ENCODE measurements at places on chromosomes 4 and X.

- no peak for DNase-seq
Measured at GRCh38 chr4:67580577-67580976, 22.1 kb downstream of the STAP1 start.

GRCh38 chr4:126603210-126603609 is 1029.5 kb upstream of the INTU start:
- no peak for DNase-seq

DNA sequence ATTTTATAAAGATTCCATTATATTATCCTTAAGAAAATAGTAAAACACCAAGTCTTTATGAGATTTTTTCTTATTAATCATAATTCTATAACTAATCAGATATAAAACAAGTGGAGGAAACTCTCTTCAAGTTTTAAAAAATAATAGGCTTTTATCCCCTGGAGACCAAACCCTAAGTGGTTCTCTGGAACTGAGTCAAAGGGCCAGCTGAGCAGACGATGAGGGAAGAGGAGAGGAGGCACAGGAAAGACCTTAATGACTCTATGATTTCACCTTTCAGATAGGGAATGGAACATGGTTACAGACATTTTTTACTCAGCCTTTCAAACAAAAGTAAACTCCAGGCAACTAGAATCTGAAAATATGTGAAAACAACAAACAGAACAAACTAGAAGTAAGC is 201.8 kb downstream of the SLC39A8 start:
- no peak for DNase-seq

GRCh38 chrX:39874202-39874816 is 223.4 kb downstream of the BCOR start:
- DNase-seq: no peak

- no peak for DNase-seq
Measured at GRCh38 chr4:153293742-153294057, 50.8 kb upstream of the MND1 start.

All from activated effector memory CD4-positive, alpha-beta T cell treated with Interleukin-2 at 50 U/mL for 16 hours (primary cell).